Ascending aorta (tissue), 2 donors: ENCODE measurements at places on chromosomes 13 and 19. TPM values are rescaled to one million over a fixed set of nuclear protein-coding genes. Genes with fewer than 3 reads are reported as not detected.

DNA sequence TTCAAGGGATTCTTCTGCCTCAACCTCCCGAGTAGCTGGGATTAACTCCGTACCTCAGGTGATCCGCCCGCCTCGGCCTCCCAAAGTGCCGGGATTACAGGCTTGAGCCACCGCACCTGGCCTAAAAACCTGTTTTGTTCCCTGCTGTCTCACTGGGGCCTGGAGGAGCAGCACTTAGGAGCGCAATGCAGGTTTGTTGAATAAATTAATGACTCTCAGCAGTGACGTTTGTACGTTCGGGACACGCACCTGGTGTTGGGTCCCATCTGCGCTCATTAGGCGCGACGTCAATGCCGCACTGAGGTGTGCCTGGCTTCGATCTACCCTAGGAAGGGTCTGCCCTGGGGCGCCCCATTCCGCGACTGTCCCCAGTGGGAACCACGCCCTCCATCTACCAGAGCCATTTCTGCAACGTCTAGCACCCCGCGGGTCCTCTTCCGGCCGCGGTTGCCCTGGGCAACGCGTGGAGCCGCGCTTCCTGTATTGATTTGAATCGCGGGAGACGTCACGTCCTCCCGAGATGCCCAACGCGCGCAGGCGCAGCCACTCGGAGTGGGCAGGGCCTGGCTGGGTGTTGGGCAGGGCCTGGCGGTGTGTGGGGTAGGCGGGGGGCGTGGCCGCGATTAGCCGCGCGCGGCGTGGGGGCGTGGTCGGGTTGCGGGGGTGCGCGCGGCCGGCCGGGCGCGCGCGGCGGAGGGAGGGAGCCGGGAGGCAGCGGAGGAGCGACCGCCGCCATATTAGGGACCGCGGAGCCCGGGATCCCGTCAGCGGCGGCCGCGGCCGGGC is at the start of gene FZR1:
TSS of gene FZR1 (plus strand) at position 714 of the 786 bp plus-strand sequence. CDS start 16,679 bp downstream, outside the sequence.
- H3K4me3 ChIP-seq = peak within 1 kb of the TSS; percentile 90
- peak within 1 kb of the TSS; percentile 70 for H3K27ac ChIP-seq
- H3K27me3 ChIP-seq = no peaks in the 10 kb centered on the region
- DNase-seq = peak; percentile 98

GRCh38 chr13:107992542-107992941 is 222.8 kb downstream of the LIG4 start:
- H3K36me3 ChIP-seq = no peaks in the 10 kb centered on the region
- no peaks in the 10 kb centered on the region for H3K27me3 ChIP-seq
- no peak overlapping the region for H3K4me3 ChIP-seq
- no peaks in the 10 kb centered on the region for H3K4me1 ChIP-seq
- DNase-seq = no peak
- H3K27ac ChIP-seq = no peak overlapping the region

DNA sequence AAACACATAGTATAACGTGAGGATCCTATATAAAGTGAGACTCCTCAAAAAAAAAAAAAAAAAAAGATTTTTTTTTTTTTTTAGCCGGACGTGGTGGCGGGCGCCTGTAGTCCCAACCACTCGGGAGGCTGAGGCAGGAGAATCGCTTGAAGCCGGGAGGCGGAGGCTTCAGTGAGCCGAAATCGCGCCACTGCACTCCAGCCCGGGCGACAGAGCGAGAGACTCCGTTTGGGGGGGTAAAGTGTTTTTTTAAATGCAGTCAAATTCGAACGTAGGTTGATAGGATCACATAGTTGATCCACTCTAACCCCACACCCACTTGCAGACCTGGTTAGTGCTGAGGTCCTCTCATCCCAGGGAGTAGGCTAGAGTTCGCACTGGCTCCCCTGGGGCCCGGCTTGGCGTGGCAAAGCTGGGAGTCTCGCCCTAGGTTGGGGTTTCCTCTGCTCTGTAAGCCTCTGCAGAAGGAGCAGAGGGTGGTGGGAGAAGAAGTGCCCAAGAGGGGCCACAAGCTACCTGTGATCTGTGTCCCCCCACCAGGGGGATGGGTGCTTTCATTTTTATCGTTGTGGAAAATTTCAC is 6.5 kb downstream of the RNF225 start:
- no peaks in the 10 kb centered on the region for H3K36me3 ChIP-seq
- no peaks in the 10 kb centered on the region for H3K27me3 ChIP-seq
- no peak overlapping the region for H3K27ac ChIP-seq
- H3K4me3 ChIP-seq = peak overlapping the region; percentile 66

Gene CEACAM7
- total RNA-seq = not detected

Gene STARD13
- 34.6 TPM for total RNA-seq

- no peaks in the 10 kb centered on the region for H3K4me1 ChIP-seq
- peak; percentile 89 for DNase-seq
- no peaks in the 10 kb centered on the region for H3K36me3 ChIP-seq
- no peaks in the 10 kb centered on the region for H3K27me3 ChIP-seq
- H3K4me3 ChIP-seq = no peak overlapping the region
- H3K27ac ChIP-seq = no peak overlapping the region
Measured at GRCh38 chr13:48783181-48783630, 129.5 kb downstream of the CYSLTR2 start.

- H3K4me1 ChIP-seq = peaks cover 7% of the 10 kb centered on the region
- H3K27ac ChIP-seq = no peak overlapping the region
- no peaks in the 10 kb centered on the region for H3K36me3 ChIP-seq
- H3K4me3 ChIP-seq = no peak overlapping the region
Measured at GRCh38 chr13:76969488-76970365, 21.4 kb downstream of the ACOD1 start.

GRCh38 chr13:74047931-74048600 is 86.1 kb downstream of the KLF12 start:
- peaks cover 8% of the 10 kb centered on the region for H3K4me1 ChIP-seq
- no peak for DNase-seq
- no peaks in the 10 kb centered on the region for H3K36me3 ChIP-seq
- H3K27ac ChIP-seq = peak overlapping the region; percentile 44
- no peaks in the 10 kb centered on the region for H3K27me3 ChIP-seq
- H3K4me3 ChIP-seq = no peak overlapping the region

Gene PSG11
- not detected for total RNA-seq

GRCh38 chr13:78306519-78307206 is 296.7 kb downstream of the POU4F1 start:
- no peak overlapping the region for H3K4me3 ChIP-seq
- DNase-seq = no peak
- no peaks in the 10 kb centered on the region for H3K36me3 ChIP-seq

DNA sequence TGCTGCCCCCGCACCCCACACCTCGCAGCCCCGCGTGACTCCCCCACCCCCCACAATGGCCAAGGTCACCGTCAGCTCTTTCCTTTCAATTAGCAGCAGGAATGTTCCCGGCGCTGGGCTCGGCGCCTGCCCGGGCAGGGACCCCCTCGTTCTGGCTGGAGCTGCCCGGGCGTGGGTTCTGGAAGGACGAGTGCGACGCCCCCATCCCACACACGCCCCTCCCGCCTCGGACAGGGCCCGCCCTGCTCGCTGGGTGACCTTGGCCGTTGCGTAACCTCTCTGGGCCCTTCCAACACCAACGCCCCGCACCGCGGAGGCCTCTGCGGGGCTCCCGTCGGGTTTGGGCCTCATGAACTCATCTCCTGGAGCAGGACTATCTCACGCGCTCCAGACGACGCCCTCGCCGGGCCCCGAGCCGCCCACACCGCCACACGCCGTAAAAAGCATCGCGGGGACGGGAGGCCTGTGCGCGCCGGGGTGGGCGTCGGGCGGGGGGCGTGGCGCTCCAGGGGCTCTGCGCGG is 10.3 kb downstream of the PALM start:
- peaks cover 7% of the 10 kb centered on the region for H3K27me3 ChIP-seq
- no peak for DNase-seq
- H3K27ac ChIP-seq = peak overlapping the region; percentile 51
- no peak overlapping the region for H3K4me3 ChIP-seq
- no peaks in the 10 kb centered on the region for H3K36me3 ChIP-seq
- no peaks in the 10 kb centered on the region for H3K4me1 ChIP-seq

DNA sequence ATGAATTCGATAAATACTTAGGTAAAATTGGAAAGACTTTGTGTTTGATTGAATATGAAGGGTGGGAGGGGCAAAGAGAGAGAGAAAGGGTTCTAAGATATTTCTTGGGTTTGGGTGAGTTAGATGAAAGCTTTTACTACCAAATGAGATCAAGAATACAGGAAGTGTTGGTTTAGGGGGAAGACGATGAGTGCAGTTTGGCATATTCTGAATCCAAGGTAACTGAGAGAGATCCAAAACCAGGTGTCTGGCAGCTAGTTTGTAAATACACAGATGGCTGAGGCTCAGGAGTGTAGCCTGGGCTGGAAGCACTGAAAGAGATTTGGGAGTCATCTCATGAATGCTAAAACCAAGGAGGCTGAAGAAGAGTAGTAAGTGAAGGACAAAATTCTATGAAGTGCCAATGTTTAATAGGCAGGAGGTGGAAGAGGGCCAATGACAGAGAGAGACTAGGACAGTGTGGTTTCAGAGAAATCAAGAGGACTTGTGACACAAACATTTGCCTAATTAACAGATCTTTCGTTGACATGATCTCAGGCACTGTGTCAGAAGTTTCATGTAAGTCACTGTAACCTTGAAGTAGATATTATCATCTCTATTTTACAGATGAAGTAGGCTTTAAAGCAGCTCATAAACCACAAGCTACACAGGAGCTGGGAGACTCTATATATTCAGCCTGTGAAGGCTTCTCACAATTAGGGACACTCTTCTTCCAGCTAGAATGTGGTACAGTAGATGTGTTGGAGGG is 70.2 kb upstream of the ZDHHC20 start:
- no peak overlapping the region for H3K27ac ChIP-seq
- H3K27me3 ChIP-seq = no peaks in the 10 kb centered on the region
- no peak for DNase-seq
- H3K4me1 ChIP-seq = no peaks in the 10 kb centered on the region
- H3K4me3 ChIP-seq = no peak overlapping the region
- H3K36me3 ChIP-seq = no peaks in the 10 kb centered on the region

- no peaks in the 10 kb centered on the region for H3K27me3 ChIP-seq
- no peak overlapping the region for H3K27ac ChIP-seq
- H3K4me1 ChIP-seq = no peaks in the 10 kb centered on the region
- no peak overlapping the region for H3K4me3 ChIP-seq
- no peak for DNase-seq
Measured at GRCh38 chr19:41623360-41623759, 3.5 kb downstream of the CEACAM4 start.

DNA sequence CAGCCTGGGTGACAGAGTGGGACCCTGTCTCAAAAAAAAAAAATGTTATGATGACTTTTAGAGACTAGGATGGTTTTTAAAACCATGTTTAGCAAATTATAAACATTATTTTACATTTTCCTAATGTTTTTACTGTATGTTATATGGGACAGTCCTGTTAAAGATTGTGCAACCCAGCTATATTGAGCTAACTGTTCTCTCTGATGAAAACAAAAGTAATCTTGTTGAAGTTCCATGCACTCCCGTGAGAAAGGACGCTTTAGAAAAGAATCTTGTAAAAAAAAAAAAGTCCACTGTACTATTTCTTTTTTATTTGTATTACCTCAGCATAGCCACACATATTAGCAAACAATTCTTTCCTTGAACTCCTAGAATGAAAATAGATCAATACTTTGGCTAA is 451.2 kb downstream of the DCT start:
- H3K4me3 ChIP-seq = no peak overlapping the region
- H3K36me3 ChIP-seq = no peaks in the 10 kb centered on the region
- no peak for DNase-seq
- H3K27ac ChIP-seq = no peak overlapping the region

DNA sequence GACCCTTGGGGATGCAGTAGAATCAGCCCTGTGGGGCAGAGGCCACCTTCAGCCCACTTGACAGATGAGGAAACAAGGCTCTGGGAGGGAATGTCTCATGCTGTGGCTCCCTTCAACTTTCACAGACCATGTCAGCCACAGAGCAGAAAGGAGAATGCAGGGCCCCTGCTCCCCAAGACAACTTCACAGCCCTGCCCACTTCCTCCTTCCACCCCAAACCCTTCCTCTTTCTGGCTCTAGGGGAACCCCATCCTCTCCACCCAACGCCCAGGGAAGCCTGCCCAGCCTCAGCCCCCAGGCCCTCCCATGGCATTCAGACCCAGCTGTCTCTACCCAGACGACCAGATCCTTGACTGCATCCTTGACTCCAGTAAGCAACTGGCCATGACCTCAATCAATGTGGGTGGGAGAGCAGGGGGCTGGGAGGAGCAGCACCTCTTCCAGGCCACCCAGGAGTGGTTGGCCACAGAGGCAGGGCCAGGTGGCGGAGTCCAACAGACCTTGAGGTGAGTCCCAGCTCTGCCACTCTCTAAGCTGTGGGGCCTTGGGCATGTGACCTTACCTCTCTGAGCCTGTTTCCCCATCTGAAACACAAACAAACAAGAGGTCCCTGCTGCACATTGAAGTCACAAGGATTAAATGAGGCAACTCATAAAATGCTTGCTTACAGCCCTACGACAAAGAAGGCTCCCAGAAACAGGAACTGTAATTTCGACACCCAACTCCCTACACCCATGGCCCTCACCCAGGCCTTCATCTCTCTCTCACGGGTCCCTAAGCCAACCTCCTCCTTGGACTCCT is 15.8 kb downstream of the DEDD2 start:
- H3K36me3 ChIP-seq = peaks cover 46% of the 10 kb centered on the region
- no peak for DNase-seq
- H3K4me3 ChIP-seq = no peak overlapping the region
- peak overlapping the region; percentile 15 for H3K27ac ChIP-seq
- H3K4me1 ChIP-seq = no peaks in the 10 kb centered on the region
- no peaks in the 10 kb centered on the region for H3K27me3 ChIP-seq

Gene ZNF254
- 6.0 TPM for total RNA-seq

Gene SEMA6B
- total RNA-seq = 80.6 TPM

DNA sequence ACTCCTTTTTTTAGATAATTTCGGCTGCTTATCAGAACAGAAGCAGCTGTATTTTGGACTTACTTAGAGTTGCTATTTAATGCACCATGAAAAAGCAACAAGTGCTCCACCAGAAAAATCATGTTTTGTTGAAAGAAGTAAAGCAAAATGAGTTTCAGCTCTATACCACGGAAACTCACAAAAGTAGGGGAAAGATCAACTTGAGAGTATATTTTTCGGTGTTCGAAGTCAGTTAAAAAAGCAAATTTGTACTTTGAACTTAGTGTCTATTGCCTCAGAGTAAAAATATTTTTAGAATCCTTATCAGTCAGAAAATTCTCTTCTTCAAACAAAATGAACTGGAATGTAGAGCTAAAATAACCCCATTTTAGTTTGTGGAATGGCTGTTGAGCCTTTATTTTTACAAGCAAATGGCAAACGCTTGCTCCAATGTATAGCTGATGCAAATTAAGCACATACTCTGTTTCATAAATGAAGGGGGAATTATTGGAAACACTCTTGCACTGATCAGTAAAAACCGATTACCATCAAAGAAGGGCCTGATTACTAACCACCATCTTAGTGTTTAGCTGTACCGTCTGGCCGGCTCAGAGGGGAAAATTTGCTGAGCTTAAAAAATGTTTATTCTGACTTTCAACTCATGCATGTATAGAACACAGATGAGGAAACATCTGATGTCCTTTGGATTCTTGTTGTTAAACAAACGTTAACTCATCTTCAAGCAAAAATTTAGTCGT is 540.7 kb downstream of the GPC6 start:
- H3K4me3 ChIP-seq = no peak overlapping the region
- H3K36me3 ChIP-seq = no peaks in the 10 kb centered on the region
- H3K4me1 ChIP-seq = peaks cover 3% of the 10 kb centered on the region
- H3K27ac ChIP-seq = no peak overlapping the region
- H3K27me3 ChIP-seq = no peaks in the 10 kb centered on the region

- no peaks in the 10 kb centered on the region for H3K27me3 ChIP-seq
Measured at GRCh38 chr19:2167896-2168618, 4.3 kb downstream of the DOT1L start.

- no peak for DNase-seq
- H3K27ac ChIP-seq = no peak overlapping the region
- H3K4me1 ChIP-seq = peaks cover 3% of the 10 kb centered on the region
Measured at GRCh38 chr13:94702181-94703041, 9.9 kb downstream of the SOX21 start.

GRCh38 chr13:65784088-65784816 is 1445.9 kb downstream of the PCDH9 start:
- no peaks in the 10 kb centered on the region for H3K27me3 ChIP-seq
- no peak overlapping the region for H3K27ac ChIP-seq
- DNase-seq = no peak
- no peaks in the 10 kb centered on the region for H3K4me1 ChIP-seq
